ENCODE measurements at places on chromosomes 4 and X.

- no peak for DNase-seq
These were observed 123.6 kb downstream of the SH3RF1 start for GRCh38 chr4:169147191-169147590.

- DNase-seq = no peak
These were observed 144.6 kb upstream of the KCNIP4 start for GRCh38 chr4:22093126-22093525.

- DNase-seq = peak; percentile 70
These were observed 28.7 kb downstream of the CLDN34 start for GRCh38 chrX:9995855-9996339.

DNA sequence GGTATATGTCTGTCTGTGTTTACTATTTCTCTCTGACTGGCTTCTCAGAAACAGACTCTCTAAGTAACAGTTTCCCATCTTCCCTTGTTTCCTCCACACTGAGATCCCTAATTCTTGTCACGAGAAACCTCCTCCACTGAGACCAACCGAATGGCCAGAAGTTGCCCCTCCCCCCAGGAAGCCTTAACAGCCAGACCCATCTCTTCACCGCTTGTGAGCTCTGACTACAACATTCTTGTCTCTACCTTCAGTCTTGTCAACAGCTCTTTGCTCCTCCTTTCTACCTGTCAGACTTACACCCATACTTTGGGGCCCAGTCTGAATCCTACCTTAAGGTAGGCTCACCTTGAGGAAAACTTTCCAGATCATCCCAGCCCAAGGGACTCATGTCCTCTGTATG lies 90.8 kb downstream of the NHSL2 start:
- no peak for DNase-seq

GRCh38 chr4:54730581-54730980 lies 72.8 kb downstream of the KIT start:
- DNase-seq = no peak
